ENCODE measurements at places on chromosomes 1 and 21.

DNA sequence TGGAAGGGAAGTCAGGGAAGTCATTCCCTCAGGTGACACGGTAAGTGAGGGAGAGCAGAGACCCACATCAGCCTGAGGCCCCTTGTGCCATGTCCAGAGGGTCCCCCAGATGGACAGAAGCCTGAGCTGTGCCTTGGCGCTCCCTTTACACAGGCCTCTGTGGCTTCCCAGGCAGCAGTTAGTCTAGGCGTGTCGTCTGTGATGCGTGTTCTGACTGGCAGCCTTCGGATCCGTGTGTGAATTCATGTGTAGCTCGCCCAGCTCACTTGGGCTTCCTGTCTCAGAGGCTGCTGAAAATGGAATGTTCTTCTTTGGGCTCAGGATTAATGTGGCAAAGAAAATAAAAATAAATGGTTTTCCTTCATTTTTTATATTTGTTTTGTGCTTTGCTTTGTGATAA is 28.3 kb downstream of the PRMT2 start:
- no peak for DNase-seq

GRCh38 chr21:36654324-36654723 is 44.6 kb upstream of the SIM2 start:
- DNase-seq: no peak

- DNase-seq: no peak
These were observed 78.9 kb downstream of the RHOU start for GRCh38 chr1:228814176-228814575.

DNA sequence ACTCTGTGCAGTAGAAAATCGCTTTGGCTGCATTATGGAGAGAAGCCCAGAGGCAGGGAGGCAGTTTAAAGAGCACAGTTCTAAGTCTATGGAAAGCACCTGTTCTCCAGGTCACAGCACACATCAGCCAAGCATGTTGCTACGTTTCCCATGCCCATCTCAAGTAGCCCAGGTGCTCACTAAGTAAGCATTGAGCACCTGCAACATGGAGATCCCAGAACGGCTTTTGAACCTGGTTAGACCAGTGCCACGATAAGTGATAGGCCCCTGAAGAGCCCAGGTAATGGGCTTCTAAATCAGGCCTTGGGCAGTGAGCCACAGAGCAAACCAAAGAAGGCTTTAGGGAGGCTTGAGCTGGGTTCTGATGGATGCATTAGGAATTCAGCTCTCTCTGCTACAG is 186.2 kb downstream of the C1orf94 start:
- DNase-seq: no peak

- DNase-seq: no peak
These were observed 897 bp downstream of the EPHX4 start for GRCh38 chr1:92030656-92031107.

GRCh38 chr1:62476525-62477219 is 39.8 kb downstream of the USP1 start:
- DNase-seq: no peak

DNA sequence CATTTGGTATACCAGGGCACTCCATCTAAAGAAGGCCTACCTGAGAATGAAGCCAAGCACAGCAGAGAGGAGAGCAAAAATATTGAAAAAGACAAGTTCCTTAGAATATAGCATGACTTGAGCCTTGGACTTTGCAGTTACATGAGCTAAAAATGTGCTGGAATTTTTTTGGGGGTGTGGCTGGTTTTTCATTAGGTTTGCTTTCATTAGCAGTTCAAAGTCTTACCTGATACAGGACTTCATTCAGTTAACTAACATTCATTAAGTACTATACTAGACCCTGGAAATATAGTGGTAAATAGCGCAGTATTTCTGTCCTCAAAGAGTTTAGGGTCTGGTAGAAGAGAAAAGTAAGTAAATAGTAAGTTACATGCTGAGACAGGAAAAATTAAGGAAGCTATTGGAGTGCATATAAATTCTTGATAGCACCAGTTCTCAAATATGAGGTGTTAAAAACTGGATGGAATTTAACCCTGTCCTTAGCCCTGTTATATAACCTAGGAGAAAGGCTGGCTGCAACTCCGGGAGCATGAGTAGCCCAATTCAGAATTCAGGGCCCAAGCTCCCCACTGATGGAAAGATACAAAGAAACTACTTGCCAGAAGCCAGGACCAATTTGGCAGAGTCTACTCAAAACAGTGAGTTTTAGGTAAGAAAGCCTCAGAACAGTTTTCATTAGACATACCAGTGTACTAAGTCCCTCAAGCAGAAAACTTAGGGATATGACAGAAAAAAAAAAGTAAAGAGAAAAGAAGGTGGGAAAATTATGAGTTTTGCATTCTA is 3.1 kb upstream of the DOCK7 start:
- DNase-seq: no peak

- DNase-seq: no peak
These were observed 37.2 kb downstream of the LRRC8C start for GRCh38 chr1:89670163-89670562.

GRCh38 chr1:180392427-180393145 is 109.8 kb downstream of the ACBD6 start:
- DNase-seq: no peak

- DNase-seq: no peak
These were observed 15.7 kb upstream of the EPHA2 start for GRCh38 chr1:16171314-16172151.

DNA sequence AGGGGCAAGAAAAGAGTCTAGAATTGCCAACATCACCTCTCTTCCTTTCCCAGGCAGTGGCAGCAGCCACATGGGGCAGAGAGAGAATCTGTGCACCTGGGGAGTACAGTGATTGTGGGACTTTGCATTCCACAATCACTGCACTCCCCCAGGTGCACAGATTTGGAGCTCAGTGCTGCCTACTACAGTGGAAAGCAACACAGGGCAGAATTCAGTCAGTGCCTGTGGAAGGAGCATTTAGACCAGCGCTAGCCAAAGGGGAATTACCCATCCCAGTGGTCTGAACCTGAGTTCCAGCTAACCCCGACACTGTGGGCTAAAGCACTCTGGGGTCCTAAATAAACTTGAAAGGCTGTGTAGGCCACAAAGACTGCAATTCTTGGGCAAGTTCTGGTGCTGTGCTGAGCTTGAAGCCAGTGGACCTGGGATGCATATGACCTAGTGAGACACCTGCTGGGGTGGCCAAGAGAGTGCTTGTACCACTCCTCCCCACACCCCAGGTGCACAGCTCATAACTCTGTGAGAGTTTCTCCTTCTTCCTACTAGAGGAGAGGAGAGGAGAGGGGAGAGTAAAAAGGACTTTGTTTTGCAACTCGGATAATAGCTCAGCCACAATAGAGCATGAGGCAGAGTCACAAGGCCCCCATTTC is 50.3 kb downstream of the NUP210L start:
- DNase-seq: no peak

- DNase-seq: peak; percentile 27
These were observed at the start of gene GREM2 for GRCh38 chr1:240611619-240612480. Gene GREM2, minus strand, starts transcription at chr1:240612155. Its CDS starts 118,680 bp downstream, at chr1:240493475.

DNA sequence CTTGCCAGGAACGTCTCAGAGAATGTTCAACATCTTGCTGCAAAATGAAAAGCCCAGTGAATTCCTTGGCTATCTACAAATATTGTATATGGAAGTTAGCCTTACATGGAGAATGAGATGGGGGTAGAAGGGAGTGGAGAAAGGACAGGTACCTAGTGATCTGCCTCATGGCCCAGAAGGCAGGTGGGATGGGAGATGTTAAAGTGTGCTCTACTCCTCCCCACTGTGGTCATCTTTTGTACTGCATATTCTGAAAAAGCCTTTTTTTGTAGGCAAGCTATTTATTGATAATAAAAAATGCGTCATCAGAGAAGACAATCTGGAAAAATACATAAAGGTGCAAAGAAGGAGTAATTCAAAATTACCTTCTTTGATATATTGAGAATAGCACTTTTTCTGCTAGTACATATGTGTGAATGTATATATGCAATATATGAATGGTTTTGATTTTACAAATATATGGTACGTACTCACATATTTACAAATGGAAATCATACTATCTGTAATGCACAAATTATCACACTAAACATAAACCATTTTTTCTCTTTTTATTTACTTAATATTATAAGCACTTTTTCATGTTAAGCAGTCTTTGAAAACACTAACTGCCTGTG is 19.1 kb upstream of the SLC5A9 start:
- DNase-seq: no peak

DNA sequence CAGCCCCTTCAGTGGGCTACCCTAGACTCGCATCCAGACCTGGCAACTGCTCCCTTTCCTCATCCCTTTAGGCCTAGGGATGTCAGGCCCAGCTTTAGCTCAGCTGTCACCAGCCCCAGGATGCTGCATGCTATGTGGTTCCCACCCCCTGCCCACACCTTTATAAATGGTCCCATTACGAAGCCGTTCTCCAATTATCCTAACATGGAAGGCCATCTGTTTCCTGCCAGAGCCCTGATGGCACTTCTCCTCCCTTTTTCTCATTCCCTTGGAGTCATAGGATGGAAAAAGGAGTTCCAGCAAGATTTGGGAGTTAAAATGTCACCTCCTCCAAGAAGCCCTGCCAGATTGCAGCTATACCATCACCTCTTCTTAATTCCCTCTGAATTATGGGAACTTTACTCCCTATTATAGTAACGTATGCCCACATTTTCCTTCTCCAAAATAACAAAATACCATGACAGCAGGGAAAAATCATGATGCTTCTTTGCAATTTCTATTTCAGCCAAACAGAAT is 205.0 kb upstream of the GRIK3 start:
- no peak for DNase-seq

DNA sequence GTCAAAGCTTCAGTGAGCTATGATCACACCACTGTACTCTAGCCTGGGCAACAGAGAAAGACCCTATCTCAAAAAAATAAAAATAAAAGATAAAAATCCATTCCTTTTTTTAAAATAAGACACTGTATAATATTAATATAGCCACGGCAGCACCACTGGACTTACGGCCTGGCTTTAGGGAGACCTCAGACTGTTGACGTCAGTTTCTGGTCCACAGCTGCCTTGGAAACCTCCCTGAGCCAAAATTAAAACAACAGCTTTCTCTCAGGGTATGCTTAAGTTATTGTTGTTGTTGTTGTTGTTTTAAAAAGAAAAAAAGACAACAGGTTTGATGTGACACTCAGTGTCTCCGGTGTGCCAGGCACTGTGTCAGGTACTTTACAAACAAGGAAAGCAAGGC is 42.0 kb downstream of the CAPZB start:
- DNase-seq: no peak

GRCh38 chr21:26715116-26715515 is 130.1 kb downstream of the ADAMTS1 start:
- DNase-seq: no peak

GRCh38 chr1:218368686-218369085 is 23.6 kb downstream of the TGFB2 start:
- no peak for DNase-seq

GRCh38 chr1:197363855-197364254 is 95.8 kb downstream of the CRB1 start:
- no peak for DNase-seq

DNA sequence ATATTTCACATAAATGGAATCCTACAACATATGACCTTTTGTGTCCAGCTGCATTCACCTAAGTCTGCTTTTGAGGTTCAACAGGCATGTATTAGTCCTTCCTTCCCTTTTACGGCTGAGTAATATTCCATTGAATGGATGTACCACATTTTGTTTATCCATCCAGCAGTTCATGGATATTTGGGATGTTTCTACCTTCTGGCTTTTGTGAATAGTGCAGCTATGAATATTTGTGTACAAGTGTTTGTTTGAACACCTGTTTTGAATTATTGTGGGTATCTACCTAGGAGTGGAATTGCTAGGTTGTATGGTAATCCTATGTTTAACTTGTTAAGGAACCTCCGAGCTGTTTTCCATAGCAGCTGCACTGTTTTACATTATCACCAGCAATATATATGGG is 62.3 kb upstream of the DESI2 start:
- no peak for DNase-seq

GRCh38 chr1:212777151-212777550 is 14.4 kb downstream of the NSL1 start:
- DNase-seq: no peak

GRCh38 chr1:199978408-199978940 is 49.0 kb upstream of the NR5A2 start:
- DNase-seq: no peak

DNA sequence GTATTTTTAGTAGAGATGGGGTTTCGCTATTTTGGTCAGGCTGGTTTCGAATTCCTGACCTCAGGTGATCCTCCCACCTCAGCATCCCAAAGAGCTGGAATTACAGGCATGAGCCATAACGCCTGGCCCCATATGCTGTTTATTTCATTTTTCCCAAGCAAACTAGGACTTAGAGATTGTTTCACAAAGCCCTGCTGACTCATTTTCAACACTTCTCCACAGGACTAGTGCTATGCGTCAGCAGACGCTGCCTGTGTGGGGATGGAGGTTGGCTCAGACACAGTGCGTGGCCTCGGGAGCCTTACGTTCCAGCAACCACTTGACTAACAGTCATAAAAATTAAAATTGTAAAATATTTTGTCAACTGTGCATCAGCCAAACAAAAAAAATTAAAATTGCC is 22.7 kb downstream of the PKNOX1 start:
- no peak for DNase-seq
